CD4-positive, alpha-beta T cell treated with Interleukin-15 for 1 hour (primary cell): ENCODE measurements at places on chromosomes 6 and 20.

GRCh38 chr20:43032459-43032858 is 157.2 kb downstream of the PTPRT start:
- no peak for DNase-seq

GRCh38 chr20:36631646-36632045 is 14.3 kb downstream of the SLA2 start:
- DNase-seq: no peak

DNA sequence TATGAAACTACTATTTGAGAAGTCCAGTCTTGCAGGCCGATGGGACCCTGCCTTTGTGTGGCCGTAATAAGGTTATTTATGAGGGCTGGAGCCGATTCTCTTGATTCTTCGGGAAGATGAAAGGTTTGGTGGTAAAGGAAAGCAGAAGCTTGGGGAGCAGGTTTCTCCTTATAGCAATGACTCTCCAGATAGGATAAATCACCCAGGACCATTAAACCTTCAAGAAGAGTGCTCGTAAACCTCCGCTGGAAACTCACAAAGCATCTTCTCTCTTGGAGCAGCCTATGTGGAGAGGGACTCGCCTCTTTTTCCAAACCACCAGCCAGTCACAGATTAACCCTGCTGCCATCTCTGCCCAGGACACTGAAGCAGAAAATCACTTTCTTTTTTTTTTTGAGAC is 69.6 kb upstream of the SALL4 start:
- no peak for DNase-seq

DNA sequence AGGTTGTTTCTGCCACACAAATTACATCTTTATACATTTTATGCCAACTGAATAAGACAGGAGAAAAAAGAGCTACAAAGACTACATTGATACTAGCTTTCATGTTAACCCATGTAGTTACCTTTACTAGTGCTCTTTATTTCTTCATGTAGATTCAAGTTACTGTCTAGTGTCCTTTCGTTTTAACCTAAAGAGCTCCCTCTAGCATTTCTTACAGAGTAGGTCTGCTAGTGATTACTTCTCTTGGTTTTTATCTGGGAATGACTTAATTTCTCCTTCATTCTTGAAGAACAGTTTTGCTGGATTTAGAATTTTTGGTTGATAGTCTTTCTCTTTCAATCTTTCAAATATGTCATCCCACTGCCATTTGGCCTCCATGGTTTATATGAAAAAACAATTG is 21.2 kb upstream of the NOP56 start:
- no peak for DNase-seq

DNA sequence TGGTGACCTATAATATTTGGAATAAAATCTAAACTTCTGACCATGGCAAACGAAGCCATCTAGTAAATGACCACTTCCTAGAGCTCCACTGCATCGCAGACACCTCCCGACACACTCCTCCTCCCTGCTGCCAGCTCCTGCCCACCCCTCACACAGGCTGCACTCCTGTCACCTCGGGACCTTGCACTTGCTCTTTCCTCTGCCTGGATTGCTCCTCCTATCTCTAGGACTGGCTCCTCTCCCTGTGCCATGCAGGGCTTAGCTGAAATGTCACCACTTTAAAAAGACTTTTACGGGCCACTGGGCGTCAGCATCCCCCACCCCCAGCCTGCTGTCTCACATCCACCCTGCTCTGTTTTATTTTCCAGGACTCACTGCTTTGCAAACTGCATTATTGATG is 87.6 kb upstream of the MC3R start:
- DNase-seq: no peak

GRCh38 chr6:4185419-4185818 is 50.0 kb upstream of the ECI2 start:
- DNase-seq: no peak

DNA sequence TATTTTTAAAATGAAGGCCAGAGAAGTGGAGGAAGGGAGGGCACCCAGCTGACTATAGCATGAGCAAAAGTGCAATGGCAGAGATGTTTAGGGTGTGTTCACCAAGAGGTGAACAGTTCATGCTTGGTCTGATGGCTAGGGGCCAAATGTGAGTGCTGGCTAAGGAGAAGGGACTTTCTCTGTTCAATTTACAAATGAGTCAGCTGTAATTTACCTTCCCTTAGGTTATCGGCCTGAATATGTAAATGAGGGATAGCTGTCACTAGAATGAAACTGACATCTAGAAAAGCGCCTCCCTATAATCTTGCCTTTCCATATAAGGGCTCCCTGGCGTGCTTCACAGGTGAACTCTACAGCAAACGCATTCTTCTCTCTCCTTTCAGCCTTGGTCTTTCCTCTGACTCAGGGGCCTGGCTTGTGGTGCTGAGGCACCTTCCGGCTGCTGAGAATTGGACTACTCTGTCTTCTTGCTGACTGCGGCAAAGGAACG is 114.7 kb upstream of the BACH2 start:
- DNase-seq: peak; percentile 39

DNA sequence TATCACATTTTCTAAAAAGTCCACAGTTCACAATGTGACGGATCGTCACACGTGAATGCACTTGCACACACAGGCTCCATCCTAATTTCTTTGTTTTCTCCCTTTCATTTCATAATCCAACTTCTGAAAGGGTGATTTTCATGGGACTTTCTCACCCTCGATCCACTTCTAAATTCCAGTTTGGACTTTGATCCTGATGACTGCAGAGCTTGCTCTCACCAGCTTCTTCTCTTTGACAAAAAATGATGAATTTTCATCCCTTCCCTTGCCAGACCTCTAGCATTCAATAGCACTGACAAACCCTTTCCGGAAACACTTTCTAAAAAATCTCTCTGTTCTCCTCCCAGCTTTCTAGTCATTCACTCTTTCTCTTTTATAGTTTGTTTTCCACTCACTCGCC is 341.2 kb downstream of the SYNE1 start:
- no peak for DNase-seq

DNA sequence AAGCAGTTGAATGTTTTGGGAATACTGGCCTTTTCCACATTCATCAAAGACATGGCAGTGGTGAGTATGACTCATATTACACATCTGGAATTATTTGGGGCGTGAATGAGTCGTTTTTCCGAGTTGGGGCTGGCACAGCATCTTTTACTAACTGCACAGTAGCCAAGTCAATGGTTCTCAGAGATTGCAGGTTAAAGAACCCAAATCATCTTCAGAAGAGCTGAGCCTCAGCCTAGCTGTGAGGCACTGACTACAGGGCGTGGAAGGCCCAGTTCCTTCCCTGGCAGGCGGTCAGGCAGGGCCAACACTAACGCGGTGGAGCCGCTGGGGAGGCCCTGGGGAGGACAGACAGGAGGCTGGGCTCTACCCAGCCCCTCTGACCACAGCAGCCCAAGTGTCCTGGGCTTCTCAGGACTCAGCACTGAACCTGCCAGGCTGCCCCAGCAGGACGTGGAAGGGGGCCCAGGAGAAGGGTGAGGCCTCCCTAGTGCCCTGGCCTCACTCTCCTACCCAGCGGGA is 20.1 kb upstream of the HELZ2 start:
- DNase-seq: no peak

GRCh38 chr6:27795697-27796494 is 116.3 kb downstream of the OR2B2 start:
- peak; percentile 41 for DNase-seq

- no peak for DNase-seq
Measured at GRCh38 chr6:105510746-105511145, 107.9 kb upstream of the PREP start.

- peak; percentile 20 for DNase-seq
Measured at GRCh38 chr6:137297887-137298286, 78.7 kb upstream of the IFNGR1 start.
